CD4-positive, alpha-beta T cell treated with Interleukin-12 subunit alpha and Interleukin-12 subunit beta, for 1 hour (primary cell): ENCODE measurements at places on chromosomes 4 and X.

DNA sequence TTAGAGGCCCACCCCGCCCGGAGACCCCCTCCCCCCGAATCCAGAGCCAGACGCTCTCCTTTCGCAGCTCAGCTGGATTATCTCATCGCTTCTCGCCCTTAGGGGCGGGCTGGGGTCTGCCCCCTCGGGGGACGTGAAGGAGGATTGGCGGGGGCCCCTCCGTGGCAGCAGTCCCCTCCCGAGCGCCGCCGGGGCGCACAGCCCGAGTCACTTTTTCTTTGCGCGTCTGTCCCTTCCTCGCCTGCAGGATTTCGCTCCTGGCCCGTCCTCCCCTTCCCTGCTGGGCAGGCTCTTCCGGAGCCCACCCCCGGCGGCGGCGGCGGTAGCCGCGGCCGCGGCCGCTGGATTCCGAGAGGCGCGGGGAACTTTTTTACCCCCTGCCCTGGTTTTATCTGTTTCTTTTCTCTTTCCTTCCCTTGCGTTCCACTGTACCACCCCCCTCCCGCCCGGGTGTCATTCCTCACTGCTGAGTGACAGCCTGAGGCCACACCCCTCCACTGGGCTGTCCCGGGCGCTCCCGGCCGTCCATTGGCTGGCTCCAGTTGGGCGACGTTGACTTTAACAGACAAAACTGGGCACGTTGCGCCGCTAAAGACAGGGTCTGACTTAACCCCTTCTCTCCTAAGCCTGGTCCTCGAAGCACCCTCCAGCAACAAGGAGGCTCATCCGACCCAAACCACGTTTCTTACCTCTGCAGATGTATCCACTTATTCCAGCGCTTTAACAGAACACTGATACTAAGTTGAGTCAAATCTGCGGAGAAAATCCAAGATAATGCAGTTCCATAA lies 492 bp upstream of the NKX3-2 start:
- peak; percentile 28 for DNase-seq

- no peak for DNase-seq
Observed at GRCh38 chr4:25809996-25810395, 52.8 kb downstream of the SEL1L3 start.

GRCh38 chr4:153728660-153729059 lies 31.2 kb downstream of the RNF175 start:
- no peak for DNase-seq

DNA sequence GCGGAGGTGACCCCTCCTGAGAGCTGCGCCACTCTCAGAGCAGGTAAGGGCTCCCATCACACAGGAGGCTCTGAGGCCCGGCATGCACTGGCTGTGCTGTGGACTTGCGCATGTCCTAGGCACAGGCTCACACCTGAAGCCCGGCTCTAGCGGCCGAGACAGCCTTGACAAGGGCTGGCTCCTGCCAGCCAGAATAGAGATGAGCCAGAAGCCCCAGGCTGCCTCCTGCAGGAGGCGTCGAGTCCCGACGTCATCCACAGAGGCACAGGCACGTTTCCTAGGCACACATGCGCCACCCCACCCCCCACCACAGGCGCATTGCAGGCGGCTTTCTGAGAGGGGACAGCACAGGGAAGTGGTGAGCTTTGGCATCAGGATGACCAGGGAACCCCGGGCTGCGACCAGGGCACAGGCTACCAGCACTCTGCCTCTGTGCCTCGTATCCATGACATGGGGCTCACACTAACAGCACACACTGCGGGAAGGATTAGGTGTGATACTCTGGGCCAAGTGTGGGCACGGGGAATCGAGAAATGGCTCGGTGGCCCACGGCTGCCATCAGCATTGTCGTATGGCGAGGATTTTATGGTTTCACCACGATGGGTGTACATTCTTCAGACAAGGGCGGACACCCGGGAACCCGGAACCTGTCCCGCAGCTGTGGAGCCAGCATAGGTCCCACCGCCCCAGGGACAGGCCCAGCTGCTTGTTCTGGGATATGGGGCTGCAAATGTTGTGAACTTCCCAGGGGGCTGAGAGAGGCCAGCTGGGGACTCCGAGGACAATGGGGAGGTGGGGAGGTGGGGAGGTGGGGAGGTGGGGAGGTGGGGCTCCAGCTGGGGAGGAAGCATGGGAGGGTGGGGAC lies 90.7 kb upstream of the ADRA2C start:
- DNase-seq, result no peak

- peak; percentile 6 for DNase-seq
Observed at GRCh38 chrX:139795196-139795595, 87.2 kb upstream of the MCF2 start.

GRCh38 chr4:81352446-81352835 lies 119.3 kb downstream of the RASGEF1B start:
- no peak for DNase-seq

- DNase-seq, result no peak
Observed at GRCh38 chrX:139560221-139560620, 29.7 kb downstream of the F9 start.

DNA sequence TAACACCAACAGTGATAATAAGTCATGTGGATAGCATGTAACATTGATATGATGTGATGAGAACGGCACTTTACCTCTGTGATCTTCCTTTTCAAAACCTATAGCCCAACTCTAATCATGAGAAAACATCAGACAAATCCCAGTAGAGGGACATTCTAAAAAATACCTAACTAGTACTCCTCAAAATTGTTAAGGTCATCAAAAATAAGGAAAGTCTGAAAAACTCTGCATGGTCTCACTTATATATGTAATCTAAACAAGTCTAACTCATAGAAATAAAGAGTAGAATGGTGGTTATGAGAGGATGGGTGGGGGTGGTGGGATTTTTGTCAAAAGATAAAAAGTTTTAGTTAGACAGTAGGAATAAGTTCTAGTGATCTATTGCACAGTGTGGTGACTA lies 243.9 kb upstream of the GRIA3 start:
- no peak for DNase-seq

DNA sequence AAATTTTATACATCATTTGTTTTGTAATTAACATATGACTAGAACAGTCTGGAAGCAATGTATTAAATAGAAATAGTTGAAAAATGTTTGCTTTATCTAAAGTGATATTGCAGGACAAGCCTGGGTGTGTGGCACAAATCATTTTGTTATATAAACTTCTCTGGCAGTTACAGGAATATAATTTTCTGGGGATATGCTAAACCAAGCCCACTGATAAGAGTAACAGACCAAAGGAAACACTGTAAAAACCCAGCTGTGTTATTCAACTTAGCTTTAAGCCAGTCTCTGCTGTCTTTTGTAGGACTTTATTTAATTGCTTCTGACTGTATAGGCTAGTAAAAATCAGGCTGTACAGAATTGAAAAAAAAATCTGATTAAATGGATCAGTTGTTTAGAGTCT lies 156.2 kb downstream of the NR3C2 start:
- no peak for DNase-seq

DNA sequence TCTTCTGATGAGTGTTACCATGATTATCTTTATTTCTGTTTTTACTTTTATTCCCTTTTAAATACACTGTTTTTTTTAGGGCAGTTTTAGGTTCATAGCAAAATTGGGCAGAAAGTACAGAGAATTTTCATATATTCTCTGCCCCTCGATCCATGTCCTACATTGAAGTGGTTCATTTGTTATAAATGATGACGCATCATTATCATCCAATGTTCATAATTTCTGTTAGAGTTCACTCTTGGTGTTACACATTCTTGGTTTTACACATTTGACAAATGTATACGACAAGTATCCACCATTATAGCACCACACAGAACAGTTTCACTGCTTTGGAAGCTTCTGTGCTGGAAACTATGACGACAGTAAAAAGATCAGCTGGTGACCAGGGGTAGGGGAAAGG lies 578.1 kb upstream of the AADAT start:
- no peak for DNase-seq

DNA sequence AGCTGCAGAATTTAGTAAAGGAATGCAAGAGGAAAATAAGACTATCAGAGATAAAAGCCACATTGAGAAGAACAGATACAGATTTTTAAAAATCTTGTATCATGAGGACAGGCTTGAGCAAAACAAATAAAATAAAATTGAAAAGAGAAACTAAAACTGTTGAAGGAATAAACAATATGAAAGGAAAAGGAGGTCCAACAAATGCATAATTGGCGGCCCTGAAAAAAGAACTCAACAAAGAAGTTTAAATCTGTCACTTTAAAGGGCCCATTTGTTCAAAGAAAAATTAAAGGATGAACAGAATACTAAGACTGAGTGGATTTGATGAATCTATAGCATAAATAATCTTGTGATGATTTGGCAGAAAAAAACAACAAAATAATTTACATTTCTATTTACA lies 36.5 kb downstream of the TMPRSS11B start:
- no peak for DNase-seq

DNA sequence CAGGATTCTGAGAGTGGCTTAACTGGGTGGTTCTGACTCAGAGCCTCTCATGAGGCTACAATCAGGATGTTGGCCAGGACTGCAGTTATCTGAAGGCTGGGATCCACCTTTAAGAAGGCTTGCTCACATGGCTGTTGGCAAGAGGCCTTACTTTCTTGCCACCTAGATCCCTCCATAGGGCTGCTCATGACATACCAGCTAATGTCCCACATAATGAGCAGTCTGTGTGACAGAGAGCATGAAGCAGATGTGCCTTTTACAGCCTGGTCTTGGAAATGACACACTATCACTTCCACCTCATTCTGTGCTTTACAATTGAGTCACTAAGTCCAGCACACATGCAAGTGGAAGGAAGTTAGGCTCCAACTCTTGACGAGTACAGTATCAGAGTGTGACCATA lies 4.3 kb upstream of the RBM3 start:
- DNase-seq, result no peak

- DNase-seq, result no peak
Observed at GRCh38 chr4:114642173-114642780, 43.7 kb downstream of the UGT8 start.
